Cerebellum (tissue), 4 donors: ENCODE measurements at places on chromosomes 3 and 15.

GRCh38 chr3:13902648-13903238 lies 22.9 kb upstream of the WNT7A start:
- DNase-seq, result no peak

GRCh38 chr3:89414270-89414669 lies 306.8 kb downstream of the EPHA3 start:
- DNase-seq, result no peak

- DNase-seq, result no peak
Measured at GRCh38 chr3:105351821-105352220, 14.9 kb upstream of the ALCAM start.

GRCh38 chr15:33451385-33451784 lies 140.6 kb downstream of the RYR3 start:
- DNase-seq, result no peak

GRCh38 chr3:101020351-101021015 lies 27.3 kb upstream of the ABI3BP start:
- DNase-seq, result no peak

DNA sequence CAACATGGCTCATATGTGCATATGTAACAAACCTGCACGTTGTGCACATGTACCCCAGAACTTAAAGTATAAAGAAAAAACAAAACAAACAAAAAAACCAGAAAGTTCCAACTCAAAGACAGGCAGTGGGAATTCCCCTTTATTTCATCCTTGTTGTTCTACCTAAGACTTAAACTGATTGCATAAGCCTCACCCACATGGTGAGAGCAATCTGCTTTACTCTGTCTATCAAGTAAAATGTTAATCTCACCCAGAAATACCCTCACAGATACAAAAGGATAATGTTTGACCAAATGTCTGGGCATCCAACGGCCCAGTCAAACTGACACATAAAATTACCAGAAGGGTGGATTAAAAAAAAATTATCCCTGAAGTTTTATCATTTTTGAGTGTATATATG lies 190.9 kb upstream of the PLSCR5 start:
- DNase-seq, result no peak

GRCh38 chr3:5616873-5617272 lies 429.4 kb downstream of the EDEM1 start:
- DNase-seq, result no peak

GRCh38 chr3:143590660-143591059 lies 257.6 kb downstream of the SLC9A9 start:
- DNase-seq, result no peak

GRCh38 chr3:196268284-196269163 lies 19.0 kb downstream of the PCYT1A start:
- no peak for DNase-seq

- DNase-seq, result no peak
Measured at GRCh38 chr3:38121451-38121831, 15.5 kb downstream of the ACAA1 start.

DNA sequence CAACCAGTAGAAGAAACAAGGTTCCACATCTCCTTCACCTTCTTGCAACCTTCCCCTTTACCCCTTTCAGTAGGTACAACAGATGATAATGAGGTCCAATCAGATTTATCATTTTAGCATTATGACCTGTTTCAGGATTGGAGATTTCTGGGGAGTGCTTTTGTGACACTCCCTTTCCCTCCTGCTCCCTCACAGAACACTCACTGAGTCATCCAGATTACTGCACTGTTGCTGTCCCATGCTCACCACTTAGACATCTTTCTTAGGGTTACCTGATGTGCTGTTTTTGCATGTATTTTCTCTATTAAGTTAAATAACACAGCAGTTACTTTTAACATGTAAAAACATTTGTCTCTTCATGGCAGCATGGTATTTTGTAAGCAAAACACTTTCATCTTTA lies 118.5 kb downstream of the MFSD1 start:
- no peak for DNase-seq

DNA sequence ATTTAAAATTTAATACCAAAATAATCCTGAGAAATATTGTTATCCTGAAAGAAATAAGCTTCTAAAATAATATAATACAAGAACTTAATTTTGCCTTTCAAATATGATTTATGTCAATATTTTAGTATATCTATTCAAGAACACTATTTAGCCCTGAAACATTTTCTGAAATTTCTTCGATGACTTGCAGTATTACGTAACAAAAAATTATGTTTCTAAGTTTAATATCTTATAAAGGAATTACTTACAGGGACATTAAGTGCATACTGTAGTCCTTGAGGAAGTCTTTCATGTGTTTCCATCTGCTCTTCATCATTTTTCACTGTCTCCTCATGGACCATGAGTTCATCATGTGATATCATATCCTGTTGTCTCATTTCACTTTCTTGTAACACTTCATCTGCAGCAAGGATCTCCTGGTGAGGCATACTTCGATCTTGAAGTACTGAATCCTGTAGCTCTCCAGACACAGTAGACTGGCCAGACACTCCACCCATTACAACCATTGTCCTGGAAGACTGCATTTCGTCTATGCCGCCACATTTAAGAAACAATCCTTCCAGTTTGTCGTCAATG lies 62.0 kb downstream of the ZNF148 start:
- no peak for DNase-seq

DNA sequence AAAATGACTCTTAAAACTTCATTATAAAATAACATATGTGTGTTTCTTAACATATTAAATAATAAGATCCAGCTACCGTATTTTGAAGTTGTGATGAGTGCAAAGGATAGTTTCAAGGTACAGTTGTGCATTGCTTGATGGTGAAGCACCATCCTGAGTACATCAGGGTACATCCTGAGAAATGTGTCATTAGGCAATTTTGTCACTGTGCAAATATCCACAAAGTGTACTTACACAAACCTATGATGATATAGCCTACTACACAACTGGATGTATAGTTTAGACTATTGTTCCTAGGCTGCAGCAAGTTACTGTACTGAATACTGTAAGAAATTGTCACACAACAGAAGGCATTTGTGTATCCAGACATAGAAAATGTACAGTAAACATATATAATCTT lies 20.8 kb upstream of the TM4SF1 start:
- DNase-seq, result no peak

GRCh38 chr15:41965441-41966413 lies 6.6 kb downstream of the EHD4 start:
- DNase-seq, result peak; percentile 30

GRCh38 chr3:127547761-127548605 lies 42.5 kb downstream of the TPRA1 start:
- peak; percentile 67 for DNase-seq

DNA sequence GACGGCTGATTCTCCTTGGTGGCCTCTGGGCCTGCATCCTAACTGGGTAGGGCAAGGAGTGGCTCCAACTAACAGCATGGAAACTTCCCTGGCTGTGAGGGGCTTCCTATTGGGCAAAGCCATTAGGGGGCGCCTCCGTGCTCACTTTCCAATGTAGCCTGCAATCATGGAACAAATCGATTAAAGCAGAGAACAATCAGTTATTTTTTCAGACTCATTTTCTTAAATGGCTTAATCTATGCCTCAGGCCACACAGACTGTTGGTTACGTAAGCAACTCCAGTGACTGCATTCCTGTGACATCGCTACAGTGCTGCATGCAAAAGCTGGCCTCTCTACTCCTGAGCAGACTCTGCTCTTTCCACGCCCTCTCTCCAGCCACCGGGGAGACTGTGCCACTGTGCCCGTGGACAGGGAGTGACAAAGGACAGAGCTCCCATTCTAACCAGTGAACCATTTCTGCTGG lies 278.9 kb downstream of the KLF13 start:
- no peak for DNase-seq

DNA sequence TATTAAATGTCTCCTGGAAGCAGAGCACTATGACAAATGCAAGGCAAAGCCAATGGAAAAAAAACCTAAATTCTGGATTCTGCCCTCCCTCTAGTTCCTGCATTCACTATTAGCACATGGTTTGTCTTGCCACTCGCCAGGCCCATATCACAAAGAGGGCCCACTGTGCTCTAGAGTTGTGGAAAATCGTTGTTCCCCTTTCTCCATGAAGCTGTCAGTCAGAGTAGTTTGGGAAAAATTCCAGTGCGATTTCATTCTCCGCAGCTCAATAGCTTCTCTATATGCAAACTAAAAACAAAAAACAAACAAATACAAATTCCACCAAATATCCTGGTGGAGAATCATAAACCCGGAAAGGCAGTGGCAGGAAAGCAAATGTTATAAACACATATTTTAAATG lies 77.3 kb downstream of the RORA start:
- no peak for DNase-seq

GRCh38 chr3:114389156-114389555 lies 95.3 kb downstream of the TIGIT start:
- no peak for DNase-seq

DNA sequence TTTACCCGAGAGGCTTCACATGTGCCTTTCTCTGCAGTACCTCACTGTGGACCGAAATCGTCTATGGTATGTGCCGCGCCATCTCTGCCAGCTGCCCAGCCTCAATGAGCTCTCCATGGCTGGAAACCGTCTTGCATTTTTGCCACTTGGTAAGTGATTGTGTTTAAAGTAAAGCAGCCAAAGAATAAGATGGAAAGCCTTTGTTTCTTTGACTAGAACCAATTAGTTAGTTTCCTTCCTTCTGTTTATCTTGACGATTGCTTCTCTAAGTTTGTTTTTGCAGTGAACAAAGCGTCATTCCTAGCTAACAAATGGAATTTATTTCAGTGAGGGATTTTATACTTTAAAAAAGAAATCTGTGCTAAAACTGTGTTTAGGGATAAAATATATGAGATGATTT lies 82.7 kb downstream of the LRRC28 start:
- DNase-seq, result no peak

DNA sequence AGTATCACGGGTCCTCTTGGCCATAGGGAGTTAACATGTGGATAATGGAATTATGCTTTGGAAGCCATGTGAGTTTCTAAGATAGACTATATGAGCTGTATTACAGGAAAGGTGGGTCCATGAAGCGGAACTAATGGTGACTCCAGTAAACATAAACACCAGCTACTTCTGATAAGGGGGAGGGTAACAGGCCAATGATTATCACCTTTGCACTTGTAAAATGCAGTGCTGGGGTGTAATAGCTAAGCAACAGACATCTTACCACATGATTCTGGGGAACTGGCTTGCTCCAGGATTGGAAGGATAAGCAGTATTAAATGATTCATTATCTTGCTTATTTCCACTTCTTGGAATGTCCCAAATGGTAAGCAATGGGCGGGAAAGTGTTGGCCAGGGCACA lies 61.4 kb upstream of the CD47 start:
- DNase-seq, result no peak

- DNase-seq, result no peak
Measured at GRCh38 chr15:72838311-72838731, 54.8 kb upstream of the ADPGK start.

DNA sequence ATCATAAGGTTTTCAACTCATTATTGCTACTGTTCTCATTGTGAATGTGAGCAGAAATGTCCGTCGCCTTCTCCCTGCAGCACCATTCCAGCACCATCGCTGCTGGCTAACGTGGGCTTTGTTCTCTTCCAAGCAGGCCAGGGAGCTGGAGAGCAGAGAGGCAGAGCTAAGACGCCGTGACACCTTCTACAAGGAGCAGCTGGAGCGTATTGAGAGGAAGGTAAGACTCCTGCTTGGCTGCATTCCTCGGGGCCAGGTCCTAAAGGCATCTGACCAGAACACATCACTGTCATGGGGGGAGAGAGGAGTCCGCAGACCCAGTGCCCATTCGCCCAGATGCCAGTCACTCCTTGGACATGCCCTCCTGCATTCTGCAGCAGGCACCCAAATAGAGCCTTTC lies 130.4 kb upstream of the PLXNA1 start:
- no peak for DNase-seq

DNA sequence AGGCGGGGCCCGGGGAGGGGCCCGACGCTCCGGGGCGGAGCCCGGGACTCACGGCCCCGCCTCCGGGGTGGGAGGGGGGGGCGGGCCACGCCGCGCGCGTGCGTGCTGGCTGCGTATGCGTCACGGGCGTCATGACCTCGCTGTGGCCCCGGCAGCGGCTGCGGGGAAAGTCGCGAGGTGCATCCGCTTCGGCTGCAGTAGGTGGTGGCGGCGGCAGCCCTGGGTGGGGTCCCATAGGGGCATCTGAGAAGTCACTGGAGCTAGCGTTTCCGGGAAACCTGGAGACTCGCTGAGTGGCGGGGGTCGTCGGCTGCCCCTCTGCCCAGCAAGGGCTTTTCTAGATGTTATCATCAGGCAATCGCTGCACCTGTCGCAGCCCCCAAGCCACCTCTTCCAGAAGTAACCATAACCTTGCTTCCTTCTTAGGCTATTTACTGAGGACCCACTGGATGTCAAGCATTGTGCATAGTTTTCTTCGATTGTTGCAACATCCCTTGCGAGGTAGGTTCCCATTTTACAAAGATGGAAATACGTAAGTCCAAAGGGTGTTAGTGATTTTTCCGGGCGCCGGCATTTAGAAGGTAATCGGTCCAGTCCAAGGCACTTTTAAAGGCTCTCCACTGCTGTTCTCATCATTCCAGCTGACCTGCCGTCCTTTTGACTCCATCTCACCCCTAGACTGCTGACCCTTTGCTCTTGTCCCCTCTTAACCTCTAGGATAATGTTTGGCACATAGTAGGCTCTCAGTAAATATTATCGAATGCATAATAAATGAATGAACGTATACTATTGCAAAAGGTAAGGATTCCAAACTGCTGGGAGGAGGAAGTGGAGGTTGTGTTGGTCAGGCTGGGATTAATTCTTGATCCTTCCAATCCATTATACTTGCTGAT lies at the start of gene GDPGP1:
TSS of gene GDPGP1 (plus strand) at position 114 of the 893 bp plus-strand sequence. CDS start 6,700 bp downstream, outside the sequence.
- peak; percentile 99 for DNase-seq

GRCh38 chr3:158402590-158402989 lies 168.4 kb upstream of the MLF1 start:
- no peak for DNase-seq

DNA sequence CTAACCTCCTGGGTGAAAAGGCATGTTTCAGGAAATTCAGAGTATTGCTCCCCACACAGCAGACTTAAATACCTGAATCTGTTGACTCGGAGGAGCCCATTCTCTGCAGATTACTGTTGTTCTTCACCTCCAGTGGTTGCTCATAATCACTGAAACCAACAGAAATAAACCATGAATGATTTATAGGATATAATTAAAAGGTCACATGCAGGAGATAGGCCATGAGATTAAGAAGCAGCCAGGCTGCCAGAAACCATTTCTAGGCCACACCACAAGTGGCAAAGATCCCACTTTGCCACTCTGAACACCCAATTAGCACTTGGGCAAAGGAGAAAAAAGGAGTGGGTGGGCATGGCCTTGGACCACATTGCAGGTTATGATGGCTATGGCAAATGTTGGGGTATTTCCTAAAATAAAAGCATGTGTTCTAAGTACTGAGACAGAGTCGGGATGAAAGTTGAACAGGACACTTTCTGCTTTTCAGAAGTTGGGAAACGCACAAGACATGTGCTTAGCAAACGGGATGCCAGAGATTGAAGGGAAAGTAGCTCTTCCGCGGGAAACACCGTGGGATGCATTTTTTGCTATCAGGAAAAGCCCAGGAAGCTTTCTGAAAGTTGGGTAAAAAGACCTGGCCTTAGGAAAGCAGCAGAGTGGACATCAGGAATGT lies 1.5 kb downstream of the CDC25A start:
- DNase-seq, result no peak

DNA sequence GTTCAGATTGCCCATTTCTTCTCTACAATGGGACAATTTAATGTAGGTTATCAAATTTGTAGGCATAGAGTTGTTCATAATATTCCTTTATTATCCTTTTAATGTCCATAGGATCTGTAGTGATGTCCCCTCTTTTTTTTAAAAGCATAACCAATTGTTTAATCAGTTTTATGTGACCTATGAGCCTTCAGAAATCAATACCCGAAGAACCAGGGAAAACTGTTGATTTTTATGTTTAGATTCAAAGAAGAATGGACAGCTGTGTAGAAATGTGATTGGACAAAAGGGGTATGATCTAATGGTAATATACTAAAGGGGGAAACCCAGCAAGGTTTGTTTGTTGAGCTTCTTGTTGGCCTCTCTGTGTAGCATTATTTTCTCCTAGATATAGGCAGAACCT lies 39.5 kb downstream of the SUSD5 start:
- DNase-seq, result no peak
